NCI-H1105 treated with DMSO at 0.1 percent for 48 hours (cell line): ENCODE measurements at places on chromosomes 2 and 18.

DNA sequence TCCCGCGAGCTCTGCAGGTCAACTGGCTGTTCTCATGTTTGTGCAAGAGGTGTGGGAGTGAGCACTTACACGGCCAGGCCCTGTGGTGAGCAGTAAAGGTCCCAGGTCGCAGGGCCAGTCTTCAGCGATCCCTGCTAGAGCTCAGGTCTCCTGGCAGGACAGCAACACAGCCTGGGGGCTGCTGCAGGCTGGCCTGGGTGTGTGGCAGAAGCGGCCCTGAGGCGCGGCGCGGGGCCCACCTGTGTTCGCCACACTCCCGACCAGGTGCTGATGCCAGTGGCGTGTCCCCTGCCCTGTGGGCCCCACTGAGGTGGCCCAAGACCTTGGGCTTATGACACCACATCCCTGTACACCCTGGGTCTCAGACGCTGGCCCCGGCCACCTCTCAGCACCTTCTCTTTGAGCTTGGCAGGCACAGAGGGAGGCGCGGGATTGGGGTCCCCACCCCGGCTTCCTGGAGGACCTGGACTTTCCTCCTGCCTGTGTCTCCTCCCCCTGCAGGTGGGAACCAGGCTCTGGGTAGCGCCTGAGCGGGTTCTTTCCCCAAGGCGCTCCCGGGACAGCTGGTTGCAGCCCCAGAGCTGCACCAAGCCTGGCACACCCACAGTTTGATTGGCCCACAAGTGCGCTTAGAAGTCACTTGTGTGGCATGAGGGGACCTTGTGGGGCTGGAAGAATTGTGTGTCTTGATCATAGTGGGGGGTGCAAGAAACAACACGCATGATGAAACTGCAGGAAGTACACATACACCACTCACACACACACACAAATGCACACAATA, 59.2 kb downstream of the TWIST2 start:
- no peak for DNase-seq

DNA sequence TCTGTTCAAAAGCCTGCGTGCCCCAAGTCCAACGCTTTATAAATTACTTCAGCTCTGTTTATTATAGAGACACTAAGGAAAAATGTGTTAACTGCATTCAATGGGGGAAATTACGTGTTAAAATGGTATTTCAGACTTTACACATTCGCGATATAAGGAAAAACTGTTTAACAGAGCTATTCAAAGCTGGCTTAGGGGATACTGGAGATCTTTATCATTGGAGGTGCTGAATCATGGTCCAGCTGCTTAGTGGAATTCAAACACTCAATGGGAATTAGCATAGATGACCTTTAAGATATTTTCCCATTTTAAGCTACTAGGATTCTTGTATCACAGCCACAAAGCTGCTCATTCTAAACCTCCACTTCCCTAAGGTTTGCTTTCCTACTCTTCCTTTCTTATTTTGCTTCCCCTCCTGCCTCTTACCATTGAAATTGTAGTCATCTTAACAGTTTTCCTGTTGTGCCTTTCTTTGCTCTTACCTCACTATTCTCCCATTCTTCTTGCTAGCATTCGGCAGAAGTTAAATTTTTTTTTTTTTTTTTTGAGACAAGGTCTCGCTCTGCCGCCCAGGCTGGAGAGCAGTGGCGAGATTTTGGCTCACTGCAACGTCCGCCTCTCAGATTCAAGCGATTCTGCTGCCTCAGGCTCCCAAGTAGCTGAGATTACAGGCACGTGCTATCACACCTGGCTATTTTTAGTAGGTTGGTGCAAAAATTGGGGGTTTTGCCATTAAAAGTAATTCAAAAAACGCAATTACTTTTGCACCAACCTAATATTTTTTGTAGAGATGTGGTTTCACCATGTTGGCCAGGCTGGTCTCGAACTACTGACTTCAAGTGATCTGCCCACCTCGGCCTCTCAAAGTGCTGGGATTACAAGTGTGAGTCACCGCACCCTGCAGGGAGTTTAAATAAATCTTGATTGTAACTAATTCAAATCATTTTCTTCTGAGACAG, 6.5 kb downstream of the SULT6B1 start:
- DNase-seq, result no peak

GRCh38 chr2:237498341-237498740, 11.3 kb downstream of the MLPH start:
- no peak for DNase-seq

- no peak for DNase-seq
Observed at GRCh38 chr2:23478933-23479683, 94.1 kb downstream of the KLHL29 start.

GRCh38 chr2:137165968-137166367, 400.6 kb downstream of the THSD7B start:
- no peak for DNase-seq

GRCh38 chr2:134512734-134513464, 205.9 kb downstream of the TMEM163 start:
- no peak for DNase-seq

DNA sequence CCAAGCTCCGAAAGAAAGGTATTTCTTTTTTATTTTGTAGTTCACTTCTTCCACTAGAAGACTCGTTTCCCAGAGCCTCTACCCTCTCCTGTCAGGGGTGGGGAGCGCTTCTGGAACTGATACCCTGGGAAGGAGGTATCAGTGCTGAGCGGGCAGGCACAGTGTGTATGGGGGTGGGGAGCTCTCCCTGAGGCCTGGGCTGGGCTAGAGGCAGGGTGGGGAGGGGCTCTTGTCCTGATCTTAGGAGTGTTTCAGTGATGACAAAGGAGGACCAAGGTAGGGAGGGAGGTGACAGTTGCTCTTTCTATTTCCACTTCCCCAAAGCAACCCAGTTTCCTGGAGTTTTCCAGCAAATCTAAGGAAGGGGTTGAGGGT, 65.4 kb downstream of the ARHGAP25 start:
- DNase-seq, result peak; percentile 15

GRCh38 chr2:43174368-43174916, 52.0 kb downstream of the ZFP36L2 start:
- no peak for DNase-seq

DNA sequence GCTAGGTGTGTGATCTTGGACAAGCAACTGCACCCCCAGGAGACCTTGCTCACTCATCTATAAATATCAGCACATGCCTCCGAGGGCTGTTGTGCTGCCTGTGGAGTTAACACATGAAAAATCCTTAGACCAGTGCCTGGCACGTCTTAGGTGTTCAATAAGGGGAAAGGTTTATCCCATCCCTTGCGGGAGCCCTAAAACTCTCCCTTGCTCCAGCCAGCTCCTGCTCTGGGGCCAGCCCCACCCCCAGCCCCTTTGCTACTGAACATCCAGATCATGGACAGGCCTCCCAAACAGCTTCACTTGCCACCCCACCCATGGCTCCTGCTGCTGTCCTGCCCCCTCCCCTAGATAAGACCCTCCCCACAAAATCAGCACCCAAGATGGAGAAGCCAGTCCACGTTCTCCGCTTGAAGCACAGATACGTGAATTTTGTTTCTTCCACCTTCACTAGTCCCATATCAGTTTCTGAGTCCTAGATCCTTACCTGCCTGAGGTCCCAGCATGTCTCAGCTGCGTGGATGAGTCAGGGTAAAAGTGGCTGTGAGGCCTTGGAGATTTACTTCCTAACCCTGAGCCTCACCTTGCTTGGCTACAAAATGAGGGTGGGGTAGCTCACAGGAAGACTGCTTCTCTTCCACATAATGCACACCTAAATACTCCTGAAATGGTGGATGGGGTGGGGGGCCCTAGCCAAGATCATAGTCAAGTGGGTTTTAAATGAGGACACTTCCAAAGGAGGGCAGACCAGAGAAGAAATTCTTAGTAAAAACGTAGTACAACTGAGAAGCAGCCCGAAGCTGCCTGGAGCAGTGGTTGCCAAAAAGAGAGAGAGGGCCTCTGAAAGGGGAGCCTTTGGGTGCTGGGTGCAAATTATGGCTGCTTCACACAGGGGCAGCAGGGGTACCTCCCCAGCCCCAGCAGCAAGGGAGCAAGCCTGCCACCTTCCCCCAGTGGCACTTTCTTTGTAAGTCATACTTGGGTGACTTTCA, 40.4 kb downstream of the C1QL2 start:
- DNase-seq, result no peak

GRCh38 chr2:100964222-100964621, 37.9 kb upstream of the RPL31 start:
- no peak for DNase-seq

- DNase-seq, result no peak
Observed at GRCh38 chr2:22124003-22124402, 1000.2 kb downstream of the TDRD15 start.

DNA sequence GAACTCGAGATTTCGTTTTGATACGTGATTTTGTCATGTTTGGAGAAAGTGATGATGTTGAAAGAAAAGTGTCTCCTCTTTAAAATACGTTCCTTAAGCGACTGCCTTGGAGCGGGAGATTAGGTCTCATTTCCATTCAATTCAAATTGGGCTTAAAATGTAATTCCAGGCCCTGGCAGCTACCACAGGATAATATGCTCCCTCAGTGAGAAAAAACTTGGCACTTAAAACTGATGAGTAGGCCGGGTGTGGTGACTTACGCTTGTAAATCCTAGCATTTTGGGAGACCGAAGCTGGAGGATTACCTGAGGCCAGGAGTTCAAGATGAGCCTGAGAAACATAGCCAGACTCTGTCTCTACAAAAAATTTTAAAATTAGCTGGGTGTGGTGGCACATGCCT, 146.3 kb upstream of the L3MBTL4 start:
- no peak for DNase-seq

GRCh38 chr2:118510807-118511206, 336.6 kb downstream of the EN1 start:
- DNase-seq, result no peak

- no peak for DNase-seq
Observed at GRCh38 chr2:111042772-111043771, 77.6 kb upstream of the BCL2L11 start.

GRCh38 chr2:234169674-234170073, 119.2 kb downstream of the SPP2 start:
- DNase-seq, result no peak

GRCh38 chr2:174673876-174674275, 76.3 kb upstream of the WIPF1 start:
- no peak for DNase-seq

DNA sequence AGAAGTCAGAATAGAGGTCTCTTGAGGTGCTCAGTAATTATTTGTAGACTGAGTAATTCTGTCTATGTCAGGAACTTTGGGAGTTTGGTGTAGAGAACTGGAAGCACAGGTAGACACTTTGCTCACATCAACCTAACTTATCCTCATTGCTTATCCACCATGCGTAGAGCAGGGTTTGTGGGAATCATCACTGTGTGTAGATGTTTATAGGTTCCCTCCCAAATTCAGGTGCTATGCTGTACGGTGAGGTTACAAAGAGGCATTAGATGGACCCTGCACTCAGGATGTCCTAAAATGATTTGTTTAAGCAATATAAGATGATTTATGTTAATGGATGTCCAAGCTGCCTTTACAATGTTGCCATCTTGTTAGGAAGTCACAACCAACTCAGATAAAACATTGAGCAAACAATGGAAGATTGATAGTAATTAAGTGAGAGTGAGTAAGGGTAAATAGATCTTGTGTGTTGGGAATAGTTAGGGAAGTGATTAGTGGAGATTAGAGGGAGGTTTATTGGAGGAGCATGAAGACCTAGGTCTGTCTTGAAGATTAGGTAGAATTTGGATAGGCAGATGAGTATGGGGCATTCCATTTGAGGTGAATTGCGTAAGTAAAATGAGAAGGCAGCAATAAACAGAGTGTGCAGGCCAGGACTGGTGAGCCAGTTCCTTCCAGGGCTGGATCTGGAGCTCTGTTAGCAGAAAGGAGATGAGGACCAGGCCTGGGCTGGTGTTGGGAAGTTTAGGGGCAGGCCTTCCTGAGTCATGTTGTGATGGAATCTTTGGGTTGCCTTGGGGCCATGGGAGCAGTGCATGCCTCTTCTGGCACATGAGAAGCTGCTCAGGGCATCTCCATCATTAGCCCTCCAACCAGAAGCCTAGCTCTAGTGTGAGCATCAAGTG, 12.1 kb downstream of the EPAS1 start:
- no peak for DNase-seq

GRCh38 chr2:220434385-220434784, 807.0 kb downstream of the SLC4A3 start:
- no peak for DNase-seq

GRCh38 chr2:19947184-19947940, 42.5 kb downstream of the WDR35 start:
- no peak for DNase-seq

DNA sequence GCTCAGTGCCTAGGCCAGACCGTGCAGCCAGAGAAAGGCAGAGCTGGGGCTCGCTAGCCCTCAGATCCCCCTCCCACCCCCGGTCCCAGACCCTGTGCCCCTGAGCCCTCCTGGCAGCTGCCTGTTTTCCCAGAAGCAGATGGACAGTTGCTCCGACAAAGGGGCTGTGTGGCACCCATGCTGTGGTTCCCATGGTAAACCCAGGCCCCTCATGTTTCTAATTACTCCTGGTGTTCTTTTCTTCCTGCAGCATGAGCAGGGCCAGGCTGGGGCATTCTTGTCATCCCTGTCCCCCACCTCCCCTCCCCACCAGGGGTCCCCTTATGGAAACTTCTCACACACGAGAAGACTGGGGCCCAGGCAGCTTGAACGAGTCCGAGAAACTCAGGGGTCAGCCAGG, 269.6 kb downstream of the HAUS1 start:
- no peak for DNase-seq

DNA sequence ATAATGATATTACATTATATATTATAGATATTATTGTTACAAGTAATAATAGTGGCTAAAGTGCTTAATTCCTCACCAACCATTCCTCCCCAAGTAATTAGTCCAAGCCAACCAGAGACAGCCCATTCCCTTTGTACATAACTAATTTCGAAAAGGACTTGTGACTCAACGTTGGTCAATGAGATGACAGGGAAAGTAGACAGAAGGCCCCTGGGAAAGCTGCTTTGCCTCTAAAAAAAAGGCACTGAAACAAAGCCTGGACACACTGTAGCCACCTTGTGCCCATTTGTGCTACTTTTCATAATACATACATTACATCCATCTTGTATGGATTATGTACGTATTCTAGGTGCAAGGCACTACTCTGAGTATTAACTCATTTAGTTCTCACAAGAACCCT, 28.8 kb downstream of the COLEC12 start:
- DNase-seq, result no peak

DNA sequence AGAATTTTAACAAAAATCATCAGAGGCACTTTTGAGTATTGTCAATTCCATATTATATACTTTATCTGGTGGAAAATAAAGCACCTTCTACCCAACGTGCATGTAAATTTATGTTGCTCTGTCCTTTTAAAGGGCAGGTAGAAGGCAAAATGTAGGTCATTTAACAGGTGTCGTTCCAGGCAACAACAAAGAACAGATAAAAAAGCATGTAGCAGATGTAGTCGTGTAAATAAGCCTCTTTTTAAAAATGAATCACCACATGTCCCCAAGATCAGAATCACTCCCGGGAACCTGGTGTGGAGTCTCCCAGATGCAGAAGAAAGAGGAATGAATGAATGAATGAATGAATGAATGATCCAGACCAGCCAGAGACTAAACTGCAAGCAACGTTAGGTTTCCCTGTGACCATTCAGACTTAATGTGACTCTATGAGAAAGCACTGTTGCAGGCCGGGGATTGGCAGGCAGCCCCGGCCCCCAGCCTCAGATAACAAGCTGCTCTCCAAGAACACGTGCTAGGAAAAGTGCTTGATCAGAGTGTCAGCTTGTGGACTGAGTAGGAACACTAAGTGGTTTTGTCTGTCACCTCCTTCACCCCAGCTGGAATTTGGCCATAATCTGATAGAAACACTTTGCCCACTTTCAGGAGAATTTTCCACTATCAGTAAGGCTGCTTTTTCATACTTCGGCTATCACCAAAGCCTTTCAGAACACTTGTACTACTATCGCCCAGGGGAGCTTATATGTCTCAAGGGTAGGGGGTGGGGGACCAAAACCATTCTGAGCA, 100.6 kb downstream of the CDK15 start:
- no peak for DNase-seq
